ENCODE measurements at places on chromosomes 11 and 22.

- no peak for DNase-seq
Observed at GRCh38 chr11:70183483-70184176, 19.5 kb upstream of the FADD start.

GRCh38 chr22:40396882-40397281 is 26.5 kb downstream of the SGSM3 start:
- DNase-seq, result peak; percentile 68

DNA sequence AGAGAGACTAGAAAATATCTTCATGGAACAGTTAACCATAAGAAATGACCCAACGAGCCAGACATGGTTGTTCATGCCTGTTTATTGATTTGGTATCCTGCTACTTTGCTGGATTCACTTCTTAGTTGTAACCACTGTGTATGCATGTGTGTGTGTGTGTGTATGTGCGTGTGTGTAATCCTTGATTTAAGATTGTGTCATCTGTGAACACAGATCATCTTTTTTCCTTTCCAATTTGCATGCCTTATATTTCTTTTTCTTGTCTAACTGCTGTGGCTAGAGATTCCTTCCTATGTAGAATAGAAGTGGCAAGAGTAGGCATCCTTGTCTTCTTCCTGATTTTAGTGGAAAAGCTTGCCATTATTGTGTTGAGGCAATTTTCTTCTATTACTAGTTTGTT is 16.4 kb upstream of the CLTCL1 start:
- no peak for DNase-seq

DNA sequence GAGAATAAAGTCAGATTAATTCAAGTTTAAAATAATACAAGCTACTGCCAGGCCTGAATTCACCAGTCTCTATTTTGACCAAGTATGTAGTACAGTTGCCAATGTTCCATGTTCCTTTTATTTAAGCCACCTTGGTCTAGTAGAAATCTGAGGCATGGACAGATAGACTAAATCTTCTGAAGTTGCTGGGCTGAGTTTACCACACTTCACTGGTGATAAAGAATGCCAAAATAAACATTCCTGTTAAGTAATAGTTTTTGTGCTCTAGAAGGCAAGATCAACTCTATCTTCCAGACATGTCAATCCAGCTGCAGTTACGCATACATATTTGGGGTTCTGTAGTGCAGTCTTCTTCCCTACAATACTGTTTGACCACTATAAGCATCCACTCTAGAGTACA is 83.9 kb upstream of the C11orf87 start:
- DNase-seq, result no peak

DNA sequence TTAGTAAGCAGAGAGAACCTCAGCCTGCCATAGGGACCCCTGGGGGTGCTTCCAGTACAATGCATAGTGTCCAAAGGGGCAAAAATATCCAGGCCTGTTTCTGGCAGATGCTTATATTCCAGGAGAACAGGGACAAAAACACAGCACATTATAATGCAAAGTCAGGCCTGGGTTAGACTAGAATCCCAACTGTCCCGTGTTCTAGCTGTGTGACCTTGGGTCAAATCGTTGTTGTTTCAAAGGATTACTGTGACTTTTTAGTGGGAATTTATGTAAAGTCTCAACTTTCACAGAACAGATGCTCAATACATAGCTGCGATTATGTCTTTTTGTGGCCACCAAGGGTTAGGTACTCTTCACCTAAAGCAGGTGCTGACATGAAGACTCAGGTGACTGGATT is 86.0 kb downstream of the USP35 start:
- DNase-seq, result no peak

- no peak for DNase-seq
Observed at GRCh38 chr11:120918257-120918656, 105.6 kb upstream of the TBCEL start.

GRCh38 chr11:17719938-17720795 is 796 bp downstream of the MYOD1 start:
- DNase-seq, result peak; percentile 23

GRCh38 chr11:4044976-4045646 is 49.5 kb upstream of the RRM1 start:
- peak; percentile 1 for DNase-seq

GRCh38 chr11:126698576-126698975 is 302.0 kb downstream of the KIRREL3 start:
- no peak for DNase-seq

DNA sequence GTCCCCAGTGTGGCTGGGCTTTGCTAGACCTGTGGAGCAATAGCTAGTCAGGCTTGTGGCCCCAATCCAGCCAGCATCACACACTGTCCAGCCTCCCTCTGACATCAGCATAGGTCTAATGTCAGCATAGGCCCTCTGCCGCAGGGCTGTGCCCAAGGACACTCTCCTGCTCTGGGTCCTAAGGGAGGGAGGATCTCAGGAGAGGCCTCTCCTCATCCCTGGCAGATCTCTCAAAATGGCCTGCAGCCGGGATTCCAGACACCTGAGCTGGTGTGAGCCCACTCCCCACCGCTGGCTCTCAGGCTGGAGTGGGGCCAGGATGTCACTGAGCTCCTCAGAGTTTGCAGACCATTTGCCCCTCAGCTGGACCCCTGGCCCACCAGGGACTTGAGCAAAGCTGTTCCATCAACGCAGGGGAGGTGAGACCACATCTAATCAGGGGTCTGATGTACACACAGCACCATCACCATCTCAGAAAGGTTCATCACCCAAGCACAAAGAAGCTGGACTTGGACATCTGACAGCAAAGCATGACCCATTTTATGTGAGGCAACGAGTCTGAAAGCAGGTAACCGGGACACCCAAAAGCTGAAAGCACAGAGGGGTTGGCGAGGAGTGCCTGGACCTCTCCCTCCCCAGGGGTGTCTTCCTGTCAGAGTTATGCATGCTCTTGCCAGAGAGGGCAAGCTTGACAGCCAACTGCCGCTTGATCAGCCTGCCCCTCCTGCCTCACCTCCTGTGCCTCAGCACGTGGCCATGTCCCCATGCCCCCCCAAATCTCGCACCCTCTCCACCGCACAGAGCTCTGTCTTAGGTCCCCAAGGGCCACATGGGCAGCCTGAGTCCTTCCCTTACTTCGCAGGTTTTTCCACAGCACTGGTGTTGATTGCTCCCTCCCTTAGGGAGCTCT is 69.7 kb upstream of the SEPTIN5 start:
- DNase-seq, result no peak

GRCh38 chr11:105673089-105673488 is 63.2 kb downstream of the GRIA4 start:
- no peak for DNase-seq

DNA sequence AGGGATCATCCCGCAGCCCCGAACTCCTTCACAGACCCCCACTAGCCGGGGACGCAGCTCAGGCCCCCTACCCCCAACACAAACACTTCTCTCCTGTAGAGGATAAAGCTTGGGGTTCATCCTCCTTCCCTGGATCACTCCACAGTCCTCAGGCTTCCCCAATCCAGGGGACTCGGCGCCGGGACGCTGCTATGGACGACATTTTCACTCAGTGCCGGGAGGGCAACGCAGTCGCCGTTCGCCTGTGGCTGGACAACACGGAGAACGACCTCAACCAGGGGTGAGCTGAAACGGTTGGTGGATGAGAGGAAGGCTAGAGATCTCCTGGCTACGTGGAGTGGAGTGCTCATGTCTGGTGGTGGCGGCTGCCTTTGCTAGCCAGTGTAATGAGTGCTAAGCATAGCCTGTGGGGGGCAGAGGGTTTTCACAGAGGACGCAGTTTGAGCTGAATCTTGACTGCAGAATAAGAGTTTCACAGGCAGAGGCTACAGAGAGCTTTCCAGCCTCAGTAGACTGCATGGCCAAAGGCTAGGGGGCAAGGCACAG is 580 bp downstream of the ILK start:
- peak; percentile 51 for DNase-seq

GRCh38 chr11:129451524-129451923 is 75.9 kb downstream of the BARX2 start:
- DNase-seq, result no peak

GRCh38 chr11:68008381-68009337 is 1.5 kb upstream of the ALDH3B1 start:
- DNase-seq, result peak; percentile 77

GRCh38 chr11:61735391-61735790 is 17.0 kb upstream of the MYRF start:
- no peak for DNase-seq

- DNase-seq, result no peak
Observed at GRCh38 chr22:36733271-36733670, 29.7 kb upstream of the CACNG2 start.

GRCh38 chr11:36394056-36394455 is 98.0 kb downstream of the PRR5L start:
- DNase-seq, result no peak

- DNase-seq, result no peak
Observed at GRCh38 chr11:30025396-30026139, 8.7 kb upstream of the KCNA4 start.

DNA sequence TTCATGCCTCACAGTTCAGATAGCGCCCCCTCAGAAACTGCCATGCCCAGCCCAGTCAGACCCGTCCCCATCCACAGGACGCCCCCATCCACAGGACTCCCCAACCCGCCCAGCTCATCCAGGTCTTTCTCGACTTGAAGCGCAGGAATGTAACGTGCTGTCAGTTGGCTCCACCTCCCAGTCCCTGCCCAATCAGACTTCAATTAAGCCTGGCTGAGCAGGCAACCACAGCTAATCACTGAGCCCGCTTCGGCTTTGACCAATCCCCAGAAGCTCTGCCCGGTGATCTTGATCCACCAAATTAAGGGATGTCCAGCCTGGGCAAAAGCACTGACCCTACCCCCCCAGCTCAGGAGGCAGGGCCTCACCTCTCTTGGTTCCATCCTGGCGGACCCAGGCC is 10.5 kb upstream of the MFNG start:
- no peak for DNase-seq

GRCh38 chr11:77065878-77066228 is 918 bp upstream of the CAPN5 start:
- DNase-seq, result no peak

GRCh38 chr11:88320149-88320559 is 17.4 kb downstream of the CTSC start:
- DNase-seq, result no peak

- no peak for DNase-seq
Observed at GRCh38 chr22:20094197-20094807, 14.3 kb downstream of the DGCR8 start.

- DNase-seq, result no peak
Observed at GRCh38 chr11:72432347-72433287, 1.7 kb downstream of the CLPB start.

DNA sequence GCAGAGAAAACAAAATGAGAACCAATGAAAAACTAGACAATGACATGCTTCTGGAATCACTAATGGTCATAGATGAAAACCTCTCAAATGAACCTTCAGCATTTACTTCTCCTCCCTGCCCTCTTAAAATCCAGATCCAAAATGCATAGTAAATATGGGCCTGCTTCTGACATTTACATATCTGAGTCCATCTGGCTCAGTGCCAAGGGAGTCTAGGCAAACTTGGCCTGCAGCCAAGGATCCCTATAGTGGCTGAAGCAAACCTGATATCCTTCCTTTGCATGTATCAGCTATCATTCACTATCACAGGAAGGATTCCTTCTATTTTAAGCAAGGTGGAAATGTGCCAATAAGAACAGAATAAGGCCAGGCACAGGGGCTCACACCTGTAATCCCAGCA is 104.8 kb downstream of the C11orf58 start:
- peak; percentile 95 for DNase-seq

- no peak for DNase-seq
Observed at GRCh38 chr11:76316726-76317125, 64.2 kb downstream of the THAP12 start.

GRCh38 chr22:25582946-25583345 is 18.5 kb downstream of the GRK3 start:
- no peak for DNase-seq

DNA sequence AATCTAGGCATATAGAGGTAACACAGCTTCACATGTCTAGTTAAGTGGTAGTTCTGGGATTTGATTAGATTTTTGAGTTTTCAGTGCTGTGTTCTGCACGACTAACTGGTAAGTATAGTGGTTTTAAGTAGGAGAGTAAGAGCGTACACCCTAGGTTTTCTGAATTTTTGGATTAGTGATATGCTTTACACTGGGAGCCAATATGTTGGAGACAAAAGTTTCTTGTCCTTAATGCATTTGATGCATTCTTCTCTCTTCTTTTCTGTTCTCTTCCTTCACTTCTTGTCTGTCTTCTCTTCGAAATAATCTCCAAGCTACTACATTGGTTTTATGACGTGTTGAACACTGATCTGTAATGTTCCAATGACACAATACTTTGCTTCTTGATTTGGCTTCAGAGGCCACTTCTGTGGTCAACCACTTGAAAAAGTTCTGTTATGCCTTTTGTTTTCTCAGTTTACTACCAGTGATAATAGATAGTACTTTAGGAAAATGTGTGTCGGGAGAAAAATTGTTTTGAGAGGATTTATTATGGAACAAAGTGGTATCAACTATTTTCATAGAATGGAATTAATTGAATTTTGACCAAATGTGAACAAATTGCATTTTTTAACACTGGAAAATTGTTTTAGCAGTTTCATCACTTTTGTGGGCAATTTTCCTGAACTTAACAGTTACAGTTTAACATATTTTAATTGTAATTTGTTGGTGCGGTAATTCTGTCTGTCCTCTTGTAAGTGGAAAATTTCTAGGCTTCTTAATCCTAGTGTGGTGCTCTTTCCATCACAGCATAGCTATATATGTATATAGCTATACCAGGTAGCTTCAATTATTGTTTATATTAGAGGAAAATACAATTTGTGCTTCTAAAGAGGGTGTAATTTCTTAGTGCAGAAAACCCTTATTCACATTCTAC is 2.6 kb downstream of the PDE3B start:
- no peak for DNase-seq

GRCh38 chr11:13889552-13890249 is 72.8 kb upstream of the SPON1 start:
- DNase-seq, result peak; percentile 93

DNA sequence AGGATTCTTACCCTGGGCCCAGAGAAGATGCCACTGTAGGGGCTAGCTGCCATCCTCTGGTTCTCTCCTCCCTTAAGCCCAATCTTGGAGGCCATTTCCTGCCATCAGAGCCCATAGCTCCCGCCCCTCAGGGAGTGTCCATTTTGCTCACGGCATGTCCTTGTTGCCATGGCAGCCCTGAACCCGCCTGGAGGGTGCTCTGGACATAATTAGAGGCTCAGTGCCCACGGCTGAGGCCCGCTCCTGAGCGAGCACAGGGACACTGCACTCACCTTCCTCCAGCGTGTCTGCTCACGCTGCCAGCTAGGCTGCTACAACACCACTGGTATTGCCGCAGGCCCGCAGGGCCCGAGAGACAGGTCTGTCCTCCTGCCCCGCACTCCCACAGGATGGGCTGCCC is 11.1 kb upstream of the SUSD2 start:
- no peak for DNase-seq

- DNase-seq, result peak; percentile 92
Observed at GRCh38 chr11:27201454-27202302, 161.1 kb downstream of the BBOX1 start.

GRCh38 chr11:10288881-10289764 is 4.9 kb downstream of the SBF2 start:
- DNase-seq, result no peak

DNA sequence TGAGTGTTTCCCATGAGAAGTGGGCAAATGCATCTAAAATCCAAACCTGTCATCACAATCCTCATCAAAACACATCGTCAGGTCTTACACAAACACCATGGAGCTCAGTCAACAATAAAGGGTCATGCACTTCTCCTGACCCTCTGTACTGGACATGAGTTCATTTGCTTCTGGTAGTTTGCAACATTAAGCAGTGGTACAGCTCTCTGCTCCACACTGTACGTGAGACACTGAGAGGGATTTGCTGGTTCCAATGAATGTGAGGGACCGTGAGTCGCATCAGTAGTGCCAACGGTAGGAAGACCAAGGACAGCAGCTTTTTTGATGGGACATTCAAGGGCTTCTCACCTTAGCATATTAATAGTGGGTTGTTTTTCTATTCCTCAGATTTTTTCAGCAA is 752.3 kb downstream of the OPCML start:
- DNase-seq, result no peak

Data from NCI-H345 (cell line).